ENCODE measurements at places on chromosomes 11 and 22.

DNA sequence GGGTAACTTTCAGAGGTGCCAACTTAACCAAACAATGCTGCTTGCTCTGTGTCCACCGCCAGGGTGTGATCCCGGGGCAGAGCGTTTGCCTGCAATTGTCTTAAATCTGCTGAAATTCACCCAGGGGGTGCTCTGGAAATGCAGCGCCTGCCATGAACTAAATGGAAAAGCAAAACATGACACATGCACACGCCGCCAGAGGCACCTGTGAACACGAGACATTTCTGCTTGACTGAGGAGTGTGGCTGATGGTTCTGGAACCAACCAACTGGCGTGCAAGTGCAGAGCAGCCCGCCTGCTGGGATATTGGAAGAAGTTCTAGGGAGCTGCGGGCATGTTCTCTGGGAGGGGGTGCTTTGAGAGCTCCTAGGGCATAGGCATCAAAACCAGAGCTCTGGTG is 30.4 kb downstream of the DSCAML1 start:
- DNase-seq = no peak

DNA sequence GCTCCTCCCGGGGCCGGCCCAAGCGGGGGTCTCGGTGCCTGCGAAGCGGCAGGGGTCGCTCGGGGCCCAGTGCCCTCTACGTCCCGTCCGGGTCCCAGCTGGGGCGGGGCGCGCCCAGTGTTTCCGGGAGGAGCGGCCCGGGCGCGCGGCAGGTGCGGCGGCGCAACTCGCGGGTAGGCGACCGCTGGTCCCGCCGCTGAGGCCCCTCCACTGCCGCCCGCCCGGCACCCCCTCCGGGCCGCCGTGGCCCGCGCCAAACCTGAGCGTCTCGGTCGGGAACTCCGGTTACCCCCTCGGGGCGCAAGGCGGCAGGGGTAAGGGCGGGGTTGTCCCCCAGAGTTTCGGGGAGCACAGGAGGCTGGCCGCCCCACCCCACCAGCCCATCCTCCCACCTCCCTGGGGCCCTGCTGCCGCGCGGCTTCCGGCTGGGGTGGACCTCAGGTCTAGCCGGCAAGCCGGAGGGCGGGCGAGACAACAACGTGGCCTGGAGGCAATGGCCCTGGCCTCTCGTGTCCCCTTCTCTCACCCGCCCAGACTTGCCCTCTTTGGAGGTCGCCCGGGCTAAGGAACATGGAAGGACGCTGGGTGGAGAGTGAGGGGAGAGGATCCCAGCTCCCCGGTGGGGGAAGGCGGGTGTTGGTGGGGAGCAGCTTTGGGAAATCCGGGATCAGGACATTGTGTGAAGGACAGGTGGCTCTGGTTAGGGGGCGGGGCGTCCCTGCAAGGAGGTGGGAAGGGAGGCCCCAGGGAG is 398 bp upstream of the CRACR2B start:
- no peak for DNase-seq

DNA sequence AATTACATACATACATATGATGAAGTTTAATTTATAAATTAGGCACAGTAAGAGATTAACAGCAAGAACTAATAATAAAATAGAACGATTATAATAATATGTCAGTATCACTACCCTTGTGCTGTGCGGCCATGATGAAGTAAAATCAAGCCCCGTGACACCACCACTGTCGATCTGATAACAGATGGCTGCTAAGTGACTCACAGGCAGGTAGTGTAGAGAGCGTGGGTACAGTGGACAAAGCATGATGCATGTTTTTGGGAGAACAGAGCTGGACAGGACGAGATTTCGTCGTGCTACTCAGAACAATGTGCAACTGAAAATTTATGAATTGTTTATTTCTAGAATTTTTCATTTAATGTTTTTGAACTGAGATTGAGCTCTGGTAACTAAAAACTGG is 108.4 kb upstream of the TIMP3 start:
- no peak for DNase-seq

DNA sequence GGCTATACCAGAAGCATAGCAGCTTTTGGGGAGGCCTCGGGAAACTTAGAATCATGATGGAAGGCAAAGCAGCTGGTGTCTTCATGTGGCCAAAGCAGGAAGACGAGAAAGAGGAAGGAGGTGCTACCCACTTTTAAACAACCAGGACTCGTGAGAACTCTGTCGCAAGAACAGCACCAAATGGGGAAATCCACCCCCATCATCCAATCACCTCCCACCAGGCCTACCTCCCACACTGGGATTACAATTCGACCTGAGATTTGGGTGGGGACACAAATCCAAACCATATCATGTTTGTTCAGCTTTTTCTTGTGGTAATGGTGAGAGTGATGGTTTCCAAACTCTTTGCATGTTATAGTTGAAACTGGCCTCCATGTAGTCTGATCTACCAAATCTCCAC is 32.5 kb upstream of the OR10D3 start:
- DNase-seq = peak; percentile 14

DNA sequence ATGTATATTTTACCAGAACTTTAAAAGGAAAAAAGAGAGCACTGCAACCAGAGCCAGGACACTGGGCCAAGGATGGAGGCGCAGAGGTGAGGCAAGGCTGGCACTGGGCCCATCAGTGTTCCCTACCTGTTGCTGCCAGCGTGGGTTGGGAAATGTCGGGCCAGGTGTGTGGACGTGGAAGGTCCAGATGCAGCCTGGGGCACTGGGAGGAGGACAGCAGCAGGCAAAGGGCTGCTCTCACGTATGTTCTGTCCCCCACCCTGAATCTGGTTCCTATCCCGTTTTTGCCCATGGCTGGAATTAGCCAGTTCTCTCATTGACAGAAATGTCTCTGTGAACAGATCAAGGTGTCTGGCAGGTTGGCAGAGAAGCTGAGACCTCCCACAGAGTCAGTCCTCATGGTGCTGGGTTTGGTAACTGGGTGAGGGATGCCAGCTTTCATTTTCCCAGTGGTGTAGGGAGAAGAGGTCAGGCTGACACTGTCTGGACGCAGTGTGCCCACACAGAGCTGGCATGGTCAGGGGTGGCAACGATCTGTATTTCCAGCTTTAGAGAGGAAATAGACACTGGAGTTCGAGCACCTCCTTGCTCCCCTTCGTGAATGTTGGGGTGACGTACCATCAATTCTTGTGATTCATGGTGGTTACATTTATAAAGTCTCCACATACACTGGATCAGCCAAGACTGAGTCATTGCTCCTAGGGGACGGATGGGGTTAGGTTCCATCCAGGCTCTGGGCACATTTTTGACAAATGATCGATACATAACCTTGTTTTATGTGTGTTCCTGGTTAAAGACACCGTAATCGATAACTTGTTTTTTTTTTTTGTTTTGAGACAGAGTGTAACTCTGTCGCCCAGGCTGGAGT is 4.3 kb upstream of the PNPLA3 start:
- DNase-seq = no peak

- no peak for DNase-seq
Observed at GRCh38 chr22:31126869-31127175, 4.1 kb downstream of the INPP5J start.

- no peak for DNase-seq
Observed at GRCh38 chr11:86671531-86672006, 847 bp downstream of the ME3 start.

- DNase-seq = no peak
Observed at GRCh38 chr22:47621253-47621652, 858.8 kb downstream of the TBC1D22A start.

DNA sequence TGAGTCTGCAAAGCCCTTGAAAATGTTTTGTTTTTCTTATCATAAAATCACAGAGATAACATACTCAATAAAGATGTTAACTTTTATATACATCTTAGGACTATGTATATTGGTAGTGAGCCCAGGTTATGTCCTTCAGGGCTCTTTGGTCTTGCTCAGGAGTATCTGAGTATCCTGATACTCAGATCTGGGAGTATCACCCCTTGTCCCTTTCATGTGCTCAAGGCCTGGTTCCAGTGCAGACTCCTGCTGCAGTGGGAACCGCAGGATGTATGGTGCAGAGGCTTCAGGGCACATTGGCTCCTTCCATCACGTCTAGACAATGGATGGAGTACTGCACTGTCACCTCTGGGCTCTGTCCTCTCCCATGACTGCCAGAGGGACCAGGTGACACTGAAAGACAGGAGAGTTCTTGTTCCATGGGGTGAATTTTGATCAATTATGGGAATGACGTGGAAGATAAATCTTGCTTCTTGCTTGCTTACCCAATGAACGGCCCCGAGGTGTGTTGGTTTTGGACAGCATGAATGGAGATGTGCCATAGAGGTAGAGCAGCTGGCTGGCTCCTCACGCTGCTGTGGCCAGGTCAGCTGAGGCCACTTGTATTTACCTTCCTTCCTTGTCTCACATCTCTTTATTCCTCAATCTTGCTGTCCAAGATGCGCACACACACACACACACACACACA is 215.5 kb downstream of the ARHGAP42 start:
- no peak for DNase-seq

- no peak for DNase-seq
Observed at GRCh38 chr11:531919-532526, 3.4 kb downstream of the HRAS start.

GRCh38 chr22:28994522-28994921 is 67.1 kb downstream of the C22orf31 start:
- DNase-seq = no peak

GRCh38 chr11:88414385-88414861 is 76.9 kb upstream of the CTSC start:
- peak; percentile 94 for DNase-seq

All from KBM-7 (cell line).